Heart right ventricle (tissue), 16 donors: ENCODE measurements at places on chromosomes 11 and 22. TPM values are rescaled to one million over a fixed set of nuclear protein-coding genes. Genes with fewer than 3 reads are reported as not detected.

- DNase-seq, result no peak
Measured at GRCh38 chr11:133906241-133906640, 50.5 kb downstream of the IGSF9B start.

GRCh38 chr11:134847083-134847715, 435.2 kb upstream of the B3GAT1 start:
- DNase-seq, result no peak

GRCh38 chr11:63448646-63449045, 42.3 kb downstream of the PLAAT5 start:
- DNase-seq, result no peak

- peak; percentile 10 for DNase-seq
Measured at GRCh38 chr11:1202154-1202775, 20.6 kb upstream of the MUC5B start.

- no peak for DNase-seq
Measured at GRCh38 chr11:87491381-87491780, 453.6 kb downstream of the TMEM135 start.

GRCh38 chr11:120221115-120221752, 10.4 kb downstream of the OAF start:
- no peak for DNase-seq

DNA sequence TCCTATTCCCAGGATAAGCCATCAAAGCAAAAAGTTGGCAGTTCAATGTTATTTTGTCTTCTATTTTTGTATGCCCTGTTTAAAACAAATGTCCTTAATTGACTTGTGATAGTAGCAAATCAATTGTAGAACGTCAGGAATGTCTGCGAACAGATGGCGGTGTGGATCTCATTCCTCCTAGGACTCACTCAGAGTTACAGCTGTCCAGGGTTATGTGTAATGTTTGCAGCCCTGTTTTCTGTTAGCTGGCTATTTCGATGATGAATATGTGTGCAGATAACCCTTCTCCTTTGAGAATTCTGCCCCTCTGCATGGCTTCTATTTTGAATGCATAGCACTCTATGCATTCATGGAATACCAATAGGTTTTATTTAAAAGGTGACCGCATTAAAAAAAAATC, 1248.0 kb upstream of the CNTN5 start:
- no peak for DNase-seq

DNA sequence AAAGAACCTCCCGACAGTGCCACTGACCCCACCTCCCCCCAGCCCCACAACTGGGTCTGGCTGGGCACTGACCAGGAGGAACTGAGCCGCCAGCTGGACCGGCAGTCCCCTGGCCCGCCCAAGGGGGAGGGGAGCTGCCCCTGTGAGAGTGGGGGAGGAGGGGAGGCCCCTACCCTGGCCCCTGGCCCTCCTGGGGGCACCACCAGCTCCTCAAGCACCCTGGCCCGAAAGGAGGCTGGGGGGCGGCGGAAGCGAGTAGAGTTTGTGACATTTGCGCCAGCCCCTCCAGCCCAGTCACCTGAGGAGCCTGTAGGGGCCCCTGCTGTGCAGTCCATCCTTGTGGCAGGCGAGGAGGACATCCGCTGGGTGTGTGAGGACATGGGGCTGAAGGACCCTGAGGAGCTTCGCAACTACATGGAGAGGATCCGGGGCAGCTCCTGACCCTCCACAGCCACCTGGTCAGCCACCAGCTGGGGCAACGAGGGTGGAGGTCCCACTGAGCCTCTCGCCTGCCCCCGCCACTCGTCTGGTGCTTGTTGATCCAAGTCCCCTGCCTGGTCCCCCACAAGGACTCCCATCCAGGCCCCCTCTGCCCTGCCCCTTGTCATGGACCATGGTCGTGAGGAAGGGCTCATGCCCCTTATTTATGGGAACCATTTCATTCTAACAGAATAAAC, 12.3 kb downstream of the TMEM132A start:
- no peak for DNase-seq

NRGN gene
- total RNA-seq, result 6.2 TPM

FOLR1 gene
- 1.4 TPM for total RNA-seq

OPCML gene
- total RNA-seq, result 0.11 TPM

PACSIN3 gene
- 273 TPM for total RNA-seq

CSF2RB gene
- total RNA-seq, result 1.7 TPM

NXPE2 gene
- 0.21 TPM for total RNA-seq

FIBIN gene
- total RNA-seq, result 7.0 TPM
